Fibroblast of skin of abdomen (primary cell): ENCODE measurements at places on chromosomes 5 and 9.

DNA sequence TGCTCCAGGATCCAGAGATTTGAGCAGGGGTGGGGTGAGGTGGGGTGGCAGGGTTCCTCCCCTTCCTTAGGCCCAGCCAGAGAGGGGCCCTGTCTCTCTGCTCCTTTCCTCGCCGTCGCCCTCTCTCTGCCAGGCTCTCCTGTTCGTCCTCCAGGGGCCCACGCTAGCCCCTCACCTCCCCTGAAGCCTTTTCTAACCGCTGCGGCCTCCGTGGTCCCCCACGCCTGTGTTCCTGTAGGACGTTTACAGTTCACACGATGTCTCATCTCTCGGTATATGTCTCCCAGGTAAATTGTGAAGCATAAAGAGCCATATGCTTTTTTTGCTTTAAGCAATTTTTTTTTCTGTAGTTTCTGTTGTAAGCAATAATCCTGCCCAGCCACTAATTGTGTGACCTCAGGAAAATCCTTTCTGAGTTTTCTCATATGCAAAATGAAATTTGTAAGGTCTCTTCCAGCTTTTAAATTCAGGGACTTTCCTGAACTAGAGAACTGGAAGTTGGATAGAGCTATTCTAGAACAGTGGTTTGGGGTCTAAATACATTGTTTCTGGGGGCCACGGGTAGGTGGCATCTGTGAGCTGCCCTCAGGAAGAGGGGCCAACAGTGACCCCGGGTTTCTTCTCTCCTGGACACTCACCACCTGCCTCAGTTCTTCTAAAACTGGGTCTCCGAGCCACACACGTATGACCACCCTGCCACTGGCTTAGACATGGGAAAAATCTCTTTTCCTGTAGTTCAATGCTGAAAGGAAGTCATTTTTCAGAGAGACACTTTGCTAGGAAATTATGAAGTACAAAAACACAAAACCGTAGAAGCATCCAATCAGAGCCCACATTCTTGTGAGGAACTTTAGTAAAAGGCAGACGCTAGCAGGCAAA lies 50.2 kb upstream of the ZNF366 start:
- DNase-seq, result no peak

- peak; percentile 8 for DNase-seq
Observed at GRCh38 chr5:22852807-22853660, at the start of gene CDH12. CDH12 (minus strand) TSS chr5:22853344.

DNA sequence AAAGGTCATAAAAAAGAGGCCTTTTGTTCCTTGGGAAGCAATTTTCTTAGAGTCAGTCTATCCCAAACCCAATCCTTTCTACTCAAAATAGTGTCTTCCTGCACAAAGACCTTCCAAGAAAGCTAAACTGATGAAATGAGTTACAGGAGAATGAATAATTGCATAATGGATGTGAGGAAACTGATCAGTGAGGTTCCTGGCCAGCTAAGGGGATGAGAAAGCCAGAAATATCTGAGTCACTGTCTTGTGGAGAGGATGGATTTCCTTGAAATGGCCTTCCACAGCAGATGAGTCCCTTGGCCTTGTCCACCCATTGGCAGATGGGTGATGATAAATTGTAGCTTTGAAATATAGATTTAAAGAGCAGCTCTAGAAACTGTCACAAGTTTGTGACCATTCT lies 756.1 kb downstream of the DNAH5 start:
- DNase-seq, result peak; percentile 1

GRCh38 chr5:141861194-141861593 lies 17.0 kb downstream of the PCDH1 start:
- no peak for DNase-seq

DNA sequence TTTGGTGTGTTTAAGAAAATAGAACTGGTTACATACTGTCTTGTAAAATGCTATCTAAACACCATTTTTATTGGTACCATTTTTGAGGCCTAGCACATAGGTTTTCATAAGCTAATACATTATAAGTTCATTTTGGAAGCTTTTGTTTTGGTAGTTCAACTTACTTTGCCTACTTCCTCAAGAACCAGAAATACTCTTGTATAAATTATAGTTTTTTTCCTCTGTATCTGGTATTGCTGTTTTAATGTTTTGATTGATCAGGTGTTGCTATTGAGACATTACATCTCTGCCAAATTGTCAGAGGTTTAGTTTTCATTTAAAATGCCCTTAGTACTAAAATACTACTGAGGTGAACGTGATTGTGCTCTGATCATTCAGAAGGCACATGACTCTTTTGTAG lies 90.6 kb upstream of the GRHPR start:
- no peak for DNase-seq
